Cortex of kidney (tissue), 1 donor: ENCODE measurements at places on chromosomes 5 and 9.

DNA sequence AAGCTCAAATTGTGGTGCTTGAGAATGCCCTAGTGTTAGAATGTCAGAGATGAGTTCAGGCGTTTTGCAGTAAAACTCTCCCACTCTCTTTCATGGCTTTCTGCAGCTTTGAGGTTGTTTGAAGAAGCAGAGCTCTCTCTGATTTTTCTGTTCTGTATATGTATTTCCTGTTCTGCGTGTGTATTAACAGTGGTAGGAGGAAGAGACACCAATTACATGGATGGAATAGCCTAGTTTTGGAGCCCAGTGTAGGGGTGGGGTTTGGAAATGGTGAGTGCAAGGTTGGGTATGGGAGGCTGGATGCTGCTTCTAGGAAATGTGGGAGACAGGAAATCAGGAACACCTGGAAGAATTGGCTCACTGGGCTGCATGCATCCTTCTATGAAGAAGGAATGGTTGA lies 12.4 kb downstream of the LARP1 start:
- DNase-seq = no peak

DNA sequence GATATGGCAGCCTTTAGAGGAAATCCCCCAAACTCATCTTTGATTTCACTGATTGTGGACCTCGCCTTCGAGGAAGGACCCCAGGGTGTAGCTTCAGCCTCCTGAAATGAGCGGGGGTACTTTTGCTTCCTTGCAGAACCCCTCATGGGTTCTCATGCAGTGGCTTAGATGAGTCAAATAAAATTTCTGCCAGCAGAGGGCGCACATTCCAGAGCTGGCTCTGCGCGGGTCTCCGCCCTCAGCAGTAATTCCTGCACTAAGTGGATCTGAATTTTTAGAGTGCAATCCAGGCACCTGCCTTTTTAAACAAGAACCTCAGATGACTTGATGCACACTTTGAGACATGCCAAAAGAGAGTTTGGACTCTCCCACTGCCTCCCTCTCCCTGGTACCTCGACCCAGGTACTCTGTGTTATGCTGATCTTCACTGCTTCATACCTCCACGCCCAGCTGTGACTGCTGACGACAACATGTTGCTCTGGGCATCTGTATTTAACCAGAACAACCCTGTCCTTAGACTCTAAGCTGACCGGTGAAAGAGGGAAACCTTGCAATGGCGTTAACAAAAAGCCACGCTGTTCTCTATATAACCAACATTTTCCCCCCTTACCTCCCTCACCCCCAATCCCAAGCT lies 7.3 kb downstream of the EGFLAM start:
- DNase-seq = no peak

DNA sequence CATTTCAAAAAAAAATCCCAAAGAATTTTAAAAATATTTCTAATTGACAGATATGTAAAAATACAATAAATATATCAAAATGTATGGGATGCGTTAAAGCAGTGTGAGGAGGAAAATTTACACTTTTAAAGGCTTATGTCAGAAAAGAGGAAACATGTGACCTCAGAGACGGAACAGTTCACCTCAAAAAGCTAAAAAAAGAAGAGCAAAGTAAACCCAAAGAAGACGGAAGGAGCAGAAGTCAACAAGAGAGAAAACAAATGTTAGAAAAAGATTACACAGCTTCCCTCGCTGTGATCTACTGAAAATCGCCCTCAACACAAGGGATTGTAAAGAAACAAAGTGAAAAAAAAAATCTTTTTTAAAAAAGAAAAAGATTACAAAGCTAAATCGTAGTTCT lies 186.9 kb downstream of the AUH start:
- no peak for DNase-seq

- DNase-seq = no peak
Measured at GRCh38 chr5:169595172-169595820, 11.7 kb downstream of the SPDL1 start.

DNA sequence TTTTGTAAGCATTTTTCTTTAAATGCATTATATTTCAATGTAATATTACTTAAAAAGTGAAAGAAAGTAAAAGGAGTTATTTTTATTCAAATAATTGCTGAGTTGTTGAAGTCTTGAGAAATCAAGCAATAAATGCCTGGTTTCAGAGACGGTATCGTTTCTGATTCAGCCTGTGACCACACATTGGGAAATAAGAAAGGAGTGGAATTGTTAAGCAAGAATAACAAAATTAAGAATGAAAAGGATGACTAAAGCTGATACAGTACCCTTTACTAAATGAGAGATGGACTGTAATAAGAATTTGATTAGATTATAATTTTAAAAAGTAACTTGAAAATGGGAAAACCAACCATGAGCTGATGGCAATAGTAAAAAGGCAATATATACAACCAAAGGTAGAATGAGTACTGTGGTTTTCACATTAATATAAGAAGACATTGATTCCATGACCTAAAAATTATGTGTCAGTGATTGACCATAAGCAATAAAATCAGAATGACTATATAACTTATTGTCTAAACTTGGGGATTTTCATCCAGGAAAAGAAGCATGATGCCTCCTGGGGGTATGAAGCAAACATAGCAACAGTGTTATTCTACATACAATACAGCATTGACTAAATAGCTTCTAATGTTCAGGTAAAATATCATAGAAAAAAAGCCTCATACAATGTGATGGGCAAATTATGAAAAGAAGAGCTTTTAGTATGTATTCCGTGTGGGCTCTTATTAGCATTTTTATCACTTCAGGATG lies 101.9 kb upstream of the PRDM9 start:
- no peak for DNase-seq

- DNase-seq = no peak
Measured at GRCh38 chr5:41335596-41336181, 122.4 kb upstream of the C6 start.

GRCh38 chr9:138071731-138072130 lies 194.1 kb downstream of the CACNA1B start:
- no peak for DNase-seq

DNA sequence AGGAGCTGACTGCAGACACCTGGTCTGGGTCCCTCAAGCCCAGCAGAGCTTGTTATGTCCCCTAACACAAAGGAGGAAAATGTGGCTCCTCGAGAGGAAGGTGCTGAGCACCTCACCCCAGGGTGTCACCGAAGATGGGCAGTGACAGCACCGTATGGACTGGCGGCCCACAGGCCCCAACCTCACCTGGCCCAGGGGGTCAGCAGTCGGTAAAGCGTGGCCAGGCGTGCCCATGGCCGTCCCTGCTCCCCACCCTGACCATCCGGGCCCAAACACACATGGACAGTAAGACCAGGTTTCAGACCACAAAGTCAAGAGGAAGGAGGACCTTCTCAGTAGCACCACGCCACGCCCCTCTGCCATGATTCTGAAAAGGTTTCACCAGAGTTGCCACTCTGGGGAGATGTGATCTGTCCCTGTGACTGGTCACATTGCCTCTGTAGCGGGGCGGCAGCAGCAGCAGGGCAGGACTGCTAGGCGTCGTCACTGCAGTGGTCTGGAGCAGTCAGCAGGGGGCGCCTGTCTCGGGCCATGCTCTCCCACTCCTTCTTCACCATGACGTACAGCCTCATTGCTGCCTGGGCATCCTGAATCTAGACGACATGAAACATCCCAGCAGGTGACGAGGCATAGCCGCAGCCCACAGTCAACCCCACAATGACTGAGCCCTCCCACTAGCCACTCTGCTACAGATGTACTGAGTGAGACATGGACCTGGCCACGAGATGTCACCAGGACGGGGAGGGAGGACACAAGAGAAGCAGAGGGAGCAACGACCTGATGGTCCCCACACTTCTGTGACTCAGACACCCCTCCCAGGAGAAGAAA lies 11.1 kb downstream of the REXO4 start:
- DNase-seq = no peak

GRCh38 chr5:29414681-29415080 lies 1778.8 kb upstream of the CDH6 start:
- no peak for DNase-seq

GRCh38 chr9:97848215-97848479 lies 4.9 kb upstream of the FOXE1 start:
- no peak for DNase-seq

GRCh38 chr9:124800306-124801259 lies 23.6 kb downstream of the OLFML2A start:
- DNase-seq = no peak

- no peak for DNase-seq
Measured at GRCh38 chr9:90827181-90827871, 25.7 kb downstream of the SYK start.

DNA sequence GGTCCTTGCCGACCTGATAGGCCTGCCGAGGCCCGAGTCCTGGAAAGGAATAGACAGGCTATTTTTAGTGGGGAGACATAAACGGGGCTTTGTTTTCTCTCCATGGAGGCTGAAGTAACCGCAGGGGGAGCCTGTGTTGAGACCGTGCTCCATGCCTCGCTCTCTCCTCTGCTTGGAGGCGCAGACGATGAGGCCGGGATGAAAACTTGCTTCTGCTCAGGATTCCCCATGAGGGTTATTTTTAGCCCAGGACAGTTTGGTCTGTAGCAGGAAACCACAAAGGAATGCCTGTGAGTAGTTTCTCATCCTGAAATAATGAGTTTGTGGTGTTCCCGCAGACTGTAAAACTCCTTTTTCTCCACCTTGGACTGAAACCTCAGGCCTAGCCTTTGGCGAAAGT lies 81.9 kb upstream of the RARS1 start:
- DNase-seq = no peak

DNA sequence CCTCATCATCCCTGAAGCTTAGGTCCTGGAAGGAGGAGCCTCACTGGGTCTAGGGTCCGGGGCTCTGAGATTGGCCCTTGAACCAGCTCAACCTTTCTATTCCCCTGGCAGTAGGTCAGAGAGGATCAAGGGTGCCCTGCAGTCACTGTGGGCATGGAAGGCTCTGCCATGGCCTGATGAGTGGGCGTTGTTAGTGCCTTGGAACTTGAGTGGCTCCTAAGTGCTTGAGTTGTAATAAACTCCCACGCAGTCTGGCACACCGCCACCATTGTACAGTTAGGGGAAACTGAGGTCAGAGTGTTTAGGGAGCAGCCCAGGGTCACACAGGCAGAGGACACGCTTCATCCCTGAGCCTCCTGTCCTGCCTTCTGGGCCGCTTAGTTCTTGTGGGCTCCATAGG lies 10.4 kb upstream of the SYNPO start:
- DNase-seq = no peak

DNA sequence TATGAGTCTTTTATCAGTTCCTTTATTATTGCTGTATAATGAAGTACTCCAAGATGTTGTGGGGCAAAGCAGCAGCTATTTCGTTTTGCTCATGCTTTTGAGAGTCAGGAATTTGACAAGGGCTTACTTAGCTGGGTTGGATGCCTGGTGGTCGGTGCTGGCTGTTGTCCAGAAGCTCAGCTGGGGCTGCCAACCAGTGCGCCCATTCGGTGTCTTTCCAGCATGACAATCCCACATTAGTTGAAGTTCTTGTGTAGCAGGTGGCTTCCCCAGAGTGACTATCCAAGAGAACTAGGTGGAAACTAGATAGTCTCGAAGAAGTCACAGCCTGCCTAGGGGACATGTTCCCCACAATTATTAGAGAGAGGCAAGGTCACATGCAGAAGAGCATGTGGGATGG lies 3.4 kb upstream of the FLT4 start:
- DNase-seq = no peak

DNA sequence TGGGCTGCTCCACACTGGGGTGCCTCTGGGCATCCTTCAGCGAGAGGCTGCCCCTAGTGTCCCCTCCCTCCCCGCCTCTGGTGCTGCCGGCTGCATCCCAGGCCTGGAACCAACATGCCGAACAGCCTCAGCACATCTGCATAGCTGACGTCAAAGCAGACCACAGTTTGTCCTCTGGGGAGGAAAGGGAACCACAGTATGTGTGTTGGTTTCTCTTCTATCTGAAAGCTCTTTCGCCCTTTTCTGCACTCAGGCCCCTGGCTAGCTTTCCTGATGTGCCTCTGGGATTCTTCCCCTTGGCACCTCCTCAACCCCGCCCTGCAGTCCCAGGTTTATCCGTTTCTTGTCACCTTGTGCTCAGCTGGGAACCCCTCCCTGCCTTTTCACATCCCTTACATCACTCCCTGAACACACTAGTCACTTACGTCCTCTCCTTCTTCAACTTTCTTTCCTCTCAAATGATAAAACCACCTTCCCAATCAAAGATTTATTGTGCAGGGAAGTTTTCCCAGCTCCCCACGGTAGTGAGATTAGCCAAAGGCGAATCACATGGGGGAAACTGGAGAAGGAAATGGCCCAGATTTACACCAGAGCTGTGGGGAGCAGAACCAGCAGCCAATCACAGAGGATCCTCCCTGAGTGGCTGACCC lies 35.5 kb upstream of the B4GALT1 start:
- DNase-seq = no peak

DNA sequence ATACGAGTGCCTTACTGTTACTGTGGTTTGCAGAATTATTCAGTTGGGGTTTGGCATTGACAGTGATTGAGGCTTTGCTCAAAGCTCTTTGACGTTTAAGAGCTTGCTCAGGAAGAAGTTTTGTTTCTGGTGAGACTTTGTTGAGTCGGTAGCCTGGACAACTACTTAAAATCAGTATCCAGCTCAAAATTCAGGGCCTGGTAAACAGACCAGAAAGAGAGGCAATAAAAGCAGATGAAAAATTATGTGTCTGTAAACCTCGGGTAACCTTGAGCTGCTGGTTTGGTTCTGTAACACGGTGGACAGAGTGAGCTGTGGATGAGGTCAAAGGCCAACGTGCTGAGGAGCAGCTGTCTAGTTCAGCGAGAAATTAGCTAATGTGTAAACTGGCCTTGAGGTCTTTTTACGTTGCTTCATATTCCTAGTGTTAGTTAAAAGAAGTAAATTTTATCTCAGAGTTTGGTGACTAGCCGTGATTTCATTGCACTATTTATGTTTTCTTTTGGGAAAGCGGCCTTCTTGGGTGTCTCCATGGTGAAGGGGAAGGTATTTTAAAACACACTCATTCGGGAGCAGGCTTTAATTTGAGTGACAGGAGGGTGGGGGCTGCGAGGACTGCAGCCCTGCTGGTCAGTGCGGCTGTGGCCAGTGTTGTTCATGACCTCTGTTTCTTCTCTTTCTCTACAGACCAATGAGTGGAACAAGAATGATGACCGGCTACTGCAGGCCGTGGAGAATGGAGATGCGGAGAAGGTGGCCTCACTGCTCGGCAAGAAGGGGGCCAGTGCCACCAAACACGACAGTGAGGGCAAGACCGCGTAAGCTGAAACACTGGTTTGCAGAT lies 82.0 kb upstream of the TTC23L start:
- no peak for DNase-seq

DNA sequence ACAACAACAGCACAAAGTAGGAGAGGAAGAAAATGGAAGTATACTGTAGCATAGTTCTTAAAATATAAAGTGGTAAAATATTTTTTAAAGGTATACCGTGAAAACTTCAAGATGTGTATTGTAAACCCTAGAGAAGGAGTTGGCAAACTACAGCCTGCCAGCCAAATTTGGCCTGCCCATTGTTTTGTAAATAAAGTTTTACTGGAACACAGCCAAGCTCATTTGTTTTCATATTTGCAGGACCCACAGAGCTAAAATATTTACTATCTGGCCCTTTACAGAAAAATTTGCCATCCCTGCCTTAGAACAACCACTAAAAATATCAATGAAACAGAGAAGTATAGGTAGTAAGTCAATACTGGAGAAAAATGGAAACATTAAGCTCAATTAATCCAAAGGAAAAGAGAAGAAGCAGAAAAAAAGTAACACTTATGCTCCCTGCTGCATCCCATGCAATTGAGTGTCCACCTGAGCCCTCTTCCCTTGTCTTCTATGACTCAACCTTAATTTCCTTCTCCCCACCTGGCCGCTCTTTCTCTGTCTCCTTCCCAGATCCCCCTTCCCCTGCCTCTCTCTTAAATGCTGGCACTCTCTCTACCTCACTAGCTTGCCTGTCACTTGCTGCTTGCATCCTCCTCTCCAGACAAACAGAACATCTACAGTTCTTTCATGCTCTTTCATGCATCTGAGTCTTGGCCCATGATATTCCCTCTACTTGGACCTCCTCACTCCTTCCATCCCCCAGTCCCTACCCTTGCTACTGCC lies 50.6 kb upstream of the FER start:
- no peak for DNase-seq
